ENCODE measurements at places on chromosomes 7 and 10.

DNA sequence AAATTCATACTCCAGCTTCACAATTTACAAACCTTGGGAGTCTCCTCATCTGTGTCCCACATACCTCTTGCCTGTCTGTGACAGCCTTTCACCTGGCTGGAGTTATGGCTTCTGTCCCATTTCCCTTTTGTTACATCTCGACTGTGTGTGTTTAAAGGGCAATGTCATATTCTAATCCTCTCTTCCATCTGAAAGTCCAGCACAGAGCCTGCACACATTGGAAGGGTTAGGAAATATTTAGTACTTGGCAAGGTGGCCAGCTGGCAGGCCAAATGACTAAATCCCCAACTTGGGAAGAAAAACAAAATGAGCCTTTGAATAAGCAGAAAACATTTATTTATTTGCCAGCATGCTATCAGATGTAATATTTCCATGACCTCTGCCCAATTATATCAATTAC, 120.1 kb upstream of the STK17A start:
- DNase-seq: no peak

DNA sequence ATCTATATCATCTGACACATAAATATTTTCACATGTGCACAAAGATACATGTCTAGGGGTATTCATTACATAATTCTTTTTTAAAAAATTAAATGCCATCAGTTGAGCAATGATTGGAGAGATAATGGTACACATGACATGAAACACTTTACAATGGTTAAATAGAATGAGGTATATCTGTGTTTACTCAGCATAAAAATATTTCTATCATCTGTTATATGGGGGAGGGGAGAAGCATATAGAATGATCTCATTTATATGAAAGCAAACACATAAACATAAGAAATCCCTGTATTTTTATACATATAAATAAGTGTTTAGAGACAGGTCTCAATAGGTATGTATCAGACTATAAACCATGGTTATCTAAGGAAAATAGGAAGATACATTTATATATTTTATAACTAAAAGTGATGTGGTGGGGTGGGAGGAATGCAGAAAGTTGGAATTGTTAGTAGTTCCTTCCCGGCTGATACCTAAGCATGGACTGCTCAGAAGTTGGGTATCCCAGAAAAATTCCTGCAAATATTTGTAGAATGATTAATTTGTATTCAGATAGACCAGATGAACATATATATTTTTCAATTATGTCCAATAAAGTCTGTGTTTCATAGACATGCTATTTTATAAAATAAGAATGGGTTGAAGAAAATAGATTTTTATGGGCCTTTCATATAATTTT, 75.1 kb downstream of the SHOC2 start:
- DNase-seq: no peak

DNA sequence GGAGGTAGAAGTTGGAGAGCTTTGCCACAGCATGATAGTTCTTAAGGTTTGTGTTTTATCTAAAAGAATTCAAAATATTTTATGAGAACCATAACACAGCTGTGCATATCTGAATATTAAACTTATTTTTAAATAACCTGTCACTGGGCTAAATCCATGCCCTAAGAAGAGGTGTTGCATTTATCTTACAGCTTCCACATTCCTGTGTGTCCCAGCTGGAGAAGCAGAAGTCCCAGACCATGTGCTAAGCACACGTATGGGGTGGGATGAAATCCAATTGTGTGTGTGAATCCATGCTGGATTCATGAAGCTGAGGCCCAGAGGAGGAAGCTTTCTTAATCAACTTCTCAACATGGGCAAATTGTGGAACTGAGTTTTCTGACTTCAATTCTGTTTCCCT, 121.5 kb downstream of the PKD1L1 start:
- DNase-seq: no peak

DNA sequence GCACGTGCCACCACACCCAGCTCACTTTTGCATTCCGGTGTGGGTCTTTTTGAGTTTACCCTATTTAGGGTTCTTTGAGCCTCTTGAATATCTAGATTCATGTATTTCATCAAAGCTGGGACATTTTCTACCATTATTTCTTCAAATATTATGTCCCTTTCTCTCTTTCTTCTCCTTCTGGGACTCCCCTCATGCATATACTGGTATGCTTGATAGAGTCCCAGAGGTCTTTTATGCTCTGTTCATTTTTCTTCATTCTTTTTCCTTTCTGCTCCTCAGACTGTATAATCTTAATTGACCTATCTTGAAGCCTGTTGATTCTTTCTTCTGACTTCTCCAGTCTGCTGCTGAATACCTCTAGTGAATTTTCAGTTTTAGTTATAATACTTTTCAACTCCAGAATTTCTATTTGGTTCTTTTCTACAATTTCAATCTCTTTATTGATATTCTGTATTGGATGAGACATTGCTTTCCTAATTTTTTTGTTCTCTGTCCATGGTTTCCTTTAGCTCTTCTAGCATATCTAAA, 9.1 kb upstream of the WAC start:
- no peak for DNase-seq

All from CD4-positive, alpha-beta T cell treated with Interleukin-10 for 1 hour (primary cell).